ENCODE measurements at places on chromosomes 3 and 15.

DNA sequence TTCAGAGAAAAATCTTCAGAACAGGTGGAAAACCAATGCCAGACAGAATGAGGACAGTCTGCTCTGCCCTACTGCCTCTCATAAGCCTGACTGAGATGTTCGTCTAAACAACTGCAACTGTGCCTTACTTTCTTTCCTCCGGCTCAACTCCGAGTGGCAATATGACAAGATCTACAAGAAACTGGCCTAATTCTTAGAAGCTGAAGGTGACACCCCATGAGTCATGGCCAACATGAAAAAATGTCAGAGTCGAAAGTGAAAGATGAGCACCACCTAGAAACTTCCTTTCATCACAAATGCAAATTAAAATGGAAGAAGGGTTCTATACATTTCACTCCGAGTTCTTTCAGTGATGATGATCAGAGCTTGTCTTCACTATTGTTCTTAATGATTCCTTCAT lies 12.9 kb downstream of the PCYT1A start:
- ATAC-seq, result no peak

DNA sequence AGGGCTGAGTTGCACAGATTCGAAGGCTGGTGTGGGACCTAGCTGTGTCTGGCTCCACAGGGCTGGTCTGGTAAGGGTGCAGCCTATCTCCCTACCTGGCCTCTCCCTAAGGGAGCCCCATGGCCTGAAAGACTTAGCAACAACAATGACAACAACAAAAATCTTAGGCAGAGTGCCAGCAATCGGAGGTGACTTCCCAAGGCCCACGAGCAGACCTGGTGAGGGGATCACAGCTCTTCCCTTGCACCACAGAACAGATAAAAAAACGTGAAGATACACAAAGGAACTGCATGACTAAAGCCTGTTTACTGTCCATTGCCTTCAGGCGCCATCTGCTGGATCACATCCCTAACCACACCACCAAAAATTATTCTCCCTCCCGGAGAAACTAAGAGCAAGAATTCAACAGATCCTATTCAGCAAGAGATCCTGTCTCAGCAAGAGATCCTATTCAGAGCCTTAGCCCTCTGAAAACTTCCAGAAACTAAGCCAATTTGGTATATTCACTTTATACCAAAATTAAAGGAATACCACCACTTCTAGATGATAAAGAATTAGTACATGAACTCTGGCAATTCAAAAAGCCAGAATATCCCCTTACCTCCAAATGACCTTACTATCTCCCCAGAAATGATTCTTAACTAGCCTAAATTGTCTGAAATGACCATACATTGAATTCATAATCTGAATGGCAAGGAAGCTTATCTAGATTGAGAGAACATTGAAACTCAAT lies 24.1 kb upstream of the OR5K4 start:
- ATAC-seq, result peak; percentile 36

GRCh38 chr15:68666120-68666811 lies 87.5 kb downstream of the CORO2B start:
- no peak for ATAC-seq

GRCh38 chr3:117647435-117647834 lies 937.9 kb downstream of the TUSC7 start:
- ATAC-seq, result no peak

GRCh38 chr15:57708047-57708446 lies 1.5 kb downstream of the POLR2M start:
- ATAC-seq, result no peak

- no peak for ATAC-seq
These were observed 14.6 kb downstream of the MRPS25 start for GRCh38 chr3:15050405-15051092.

- ATAC-seq, result no peak
These were observed 26.9 kb upstream of the ATOSA start for GRCh38 chr15:52706091-52706490.

DNA sequence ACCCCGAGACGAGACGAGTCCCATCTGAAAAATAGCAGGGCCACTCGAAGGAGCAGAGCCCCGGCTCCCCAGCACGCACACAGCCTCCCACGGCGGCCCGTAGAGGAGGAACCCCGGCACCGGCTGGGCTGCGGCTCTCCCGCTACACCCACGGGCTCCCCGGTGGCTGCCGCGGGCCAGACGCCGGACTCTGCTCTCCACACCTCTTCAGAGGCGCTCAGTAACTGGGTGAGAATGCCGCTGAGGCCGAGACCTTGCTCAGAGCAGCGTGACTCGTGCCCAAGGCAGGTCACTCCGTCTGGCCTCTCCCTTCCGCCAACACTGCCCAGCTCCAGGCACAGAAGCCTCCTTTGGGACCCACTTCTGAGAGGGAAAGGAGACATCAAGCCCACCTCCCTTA lies 34.4 kb downstream of the TNK2 start:
- ATAC-seq, result no peak

- ATAC-seq, result no peak
These were observed 7.0 kb downstream of the ADIPOQ start for GRCh38 chr3:186849374-186849975.

GRCh38 chr3:40580494-40581091 lies 55.8 kb downstream of the ZNF621 start:
- peak; percentile 47 for ATAC-seq

- ATAC-seq, result no peak
These were observed 197.4 kb downstream of the ISL2 start for GRCh38 chr15:76533995-76534394.

- no peak for ATAC-seq
These were observed 34.5 kb downstream of the P3H2 start for GRCh38 chr3:190086191-190086590.

DNA sequence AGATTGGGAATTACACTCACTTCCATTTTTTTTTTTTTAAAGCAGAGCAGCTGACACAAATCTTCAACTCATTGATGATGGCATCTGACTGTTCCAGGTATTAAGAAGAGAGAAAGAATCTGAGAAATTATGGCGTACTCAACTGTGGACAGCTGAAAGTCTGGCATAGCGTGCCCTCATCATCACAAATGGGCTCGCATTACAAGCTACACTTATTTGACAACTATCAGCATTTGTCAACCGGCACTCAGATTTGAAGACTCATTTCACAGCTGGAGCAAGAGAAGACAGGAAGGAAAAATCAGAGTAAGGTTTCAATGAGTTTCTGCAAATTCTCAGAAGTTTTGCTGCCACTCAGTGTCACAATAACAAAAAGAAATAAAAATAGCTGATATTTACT lies 235.9 kb downstream of the ATP8B4 start:
- ATAC-seq, result no peak

DNA sequence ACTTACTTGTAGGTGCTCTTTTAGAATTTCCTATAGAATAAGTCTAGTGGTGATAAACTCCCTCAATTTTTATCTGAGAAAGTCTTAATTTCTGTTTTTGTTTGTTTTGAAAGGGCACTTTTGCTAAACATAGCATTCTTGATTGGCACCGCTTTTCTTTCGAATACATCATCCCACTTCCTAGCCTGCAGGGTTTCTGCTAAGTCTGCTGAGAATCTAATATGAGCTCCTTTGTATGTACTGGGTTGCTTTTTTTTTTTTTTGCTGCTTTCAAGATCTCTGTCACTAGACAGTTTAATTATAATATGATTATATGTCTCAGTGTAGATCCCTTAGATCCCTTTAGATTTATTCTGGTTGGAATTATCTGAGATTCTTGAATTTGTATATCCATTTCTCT lies 21.5 kb downstream of the PFN2 start:
- no peak for ATAC-seq

- no peak for ATAC-seq
These were observed 91.0 kb downstream of the CPN2 start for GRCh38 chr3:194259982-194260766.

GRCh38 chr3:40309925-40310695 lies 603 bp downstream of the EIF1B start:
- ATAC-seq, result peak; percentile 20

DNA sequence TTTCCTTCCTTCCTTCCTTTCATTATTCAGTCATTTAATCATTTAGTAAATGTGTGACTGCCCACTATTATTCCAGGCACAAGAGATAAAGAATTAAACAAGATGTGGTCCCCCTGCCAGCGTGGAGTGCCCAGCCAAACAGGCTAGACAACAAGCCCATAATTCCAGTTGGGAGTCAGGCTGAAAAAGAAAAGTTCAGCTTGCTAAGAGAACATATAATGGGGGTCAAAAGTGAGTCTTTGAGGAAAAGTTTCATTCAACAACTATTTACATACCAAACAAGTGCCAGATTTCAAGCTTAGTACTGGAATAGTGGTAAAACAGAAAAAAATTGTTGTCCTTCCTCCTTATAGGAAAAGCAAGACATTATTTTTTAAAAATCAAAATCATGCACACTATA lies 523.7 kb downstream of the TAFA4 start:
- ATAC-seq, result no peak

- no peak for ATAC-seq
These were observed 64.0 kb downstream of the GLB1 start for GRCh38 chr3:33032938-33033337.

- peak; percentile 7 for ATAC-seq
These were observed 45.2 kb upstream of the SEC61A1 start for GRCh38 chr3:128007033-128007424.

DNA sequence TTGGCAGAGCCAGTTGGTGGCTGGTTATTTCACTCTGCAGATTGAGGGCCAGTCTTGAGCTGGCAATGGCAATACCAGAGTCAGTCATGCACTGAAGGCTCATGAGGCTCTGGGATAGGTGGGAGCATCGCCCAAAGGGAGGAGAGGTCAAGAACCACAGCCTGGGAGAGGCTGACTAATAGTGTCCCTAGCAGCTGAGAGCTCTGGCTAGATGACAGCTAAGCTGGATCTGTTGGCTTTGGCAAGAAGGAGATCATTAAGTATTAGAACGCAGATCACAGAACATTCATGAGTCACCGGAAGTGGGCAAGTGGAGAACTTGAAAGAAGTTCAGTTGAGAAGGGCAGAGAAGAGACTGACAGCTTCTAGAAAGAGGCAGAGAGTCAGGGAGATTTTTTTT lies 521.1 kb downstream of the NR2F2 start:
- ATAC-seq, result no peak

DNA sequence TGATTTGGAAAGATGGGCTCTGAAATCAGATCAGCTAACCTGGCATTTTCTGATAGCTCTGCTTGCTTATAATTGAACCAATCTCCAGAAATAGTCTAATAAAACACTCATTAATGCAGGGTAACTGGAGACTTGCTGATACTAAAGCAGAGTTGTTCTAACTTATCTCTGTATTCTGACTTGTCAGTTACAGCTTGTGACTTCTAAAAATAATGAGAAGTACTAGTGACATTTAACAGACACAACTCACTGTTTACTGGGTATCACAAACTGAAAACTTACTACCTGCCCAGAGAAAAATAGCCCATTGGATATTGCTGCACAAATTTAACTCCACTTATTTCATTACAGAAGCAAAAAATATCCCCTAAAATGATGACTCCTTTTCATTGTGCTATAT lies 24.0 kb upstream of the TRPM7 start:
- no peak for ATAC-seq

- ATAC-seq, result no peak
These were observed 22.7 kb downstream of the HEG1 start for GRCh38 chr3:125033135-125033534.

GRCh38 chr15:53453253-53454105 lies 306.0 kb downstream of the WDR72 start:
- no peak for ATAC-seq

- no peak for ATAC-seq
These were observed 489 bp downstream of the GMPPB start for GRCh38 chr3:49723296-49723627.

DNA sequence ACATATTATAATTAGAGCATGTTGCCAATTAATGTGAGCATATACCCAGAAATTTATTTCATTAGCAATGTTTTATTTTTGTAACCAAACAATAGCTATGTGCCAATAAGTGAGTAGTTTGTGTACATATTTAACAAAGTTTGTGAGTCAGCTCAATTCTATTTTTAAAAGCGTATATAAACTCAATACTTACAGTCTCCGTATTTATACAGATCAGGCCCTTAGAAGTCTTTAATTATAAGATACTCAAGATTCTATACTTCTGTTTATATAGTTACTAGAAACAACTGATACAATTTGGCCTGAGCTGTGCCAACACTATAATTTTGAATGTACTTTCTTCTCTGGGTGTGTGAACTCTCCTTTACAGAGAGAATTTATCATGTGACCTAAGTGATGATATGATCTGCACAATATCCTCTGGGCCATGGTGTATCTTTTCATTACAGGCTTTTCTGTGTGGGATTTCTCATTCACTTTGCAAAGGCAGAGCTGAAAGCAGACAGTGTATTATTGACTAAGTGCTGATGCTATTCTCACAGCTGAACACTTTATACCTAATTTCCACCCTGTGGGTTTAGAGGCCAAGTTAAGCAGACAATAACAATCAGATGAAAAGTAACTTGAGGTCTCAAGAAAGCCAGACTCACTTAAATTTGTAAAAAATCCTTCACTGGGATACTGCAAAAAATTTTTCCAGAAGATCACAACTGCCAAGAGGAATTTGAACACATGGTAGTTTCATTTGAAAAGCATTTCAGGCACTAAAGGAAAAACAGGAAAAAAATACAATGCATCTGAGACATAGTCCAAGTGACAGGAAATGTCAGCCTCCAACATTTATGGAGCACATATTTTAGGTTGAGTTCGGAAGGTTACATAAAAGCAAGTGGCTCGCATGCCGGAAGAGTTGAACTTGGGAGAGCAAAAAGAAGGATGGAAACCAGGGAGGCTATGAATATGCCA lies 277.9 kb upstream of the SEMA6D start:
- ATAC-seq, result no peak

GRCh38 chr15:95883064-95883463 lies 447.4 kb upstream of the NR2F2 start:
- ATAC-seq, result no peak

- peak; percentile 60 for ATAC-seq
These were observed 29.6 kb downstream of the PSTPIP1 start for GRCh38 chr15:77024273-77025082.

DNA sequence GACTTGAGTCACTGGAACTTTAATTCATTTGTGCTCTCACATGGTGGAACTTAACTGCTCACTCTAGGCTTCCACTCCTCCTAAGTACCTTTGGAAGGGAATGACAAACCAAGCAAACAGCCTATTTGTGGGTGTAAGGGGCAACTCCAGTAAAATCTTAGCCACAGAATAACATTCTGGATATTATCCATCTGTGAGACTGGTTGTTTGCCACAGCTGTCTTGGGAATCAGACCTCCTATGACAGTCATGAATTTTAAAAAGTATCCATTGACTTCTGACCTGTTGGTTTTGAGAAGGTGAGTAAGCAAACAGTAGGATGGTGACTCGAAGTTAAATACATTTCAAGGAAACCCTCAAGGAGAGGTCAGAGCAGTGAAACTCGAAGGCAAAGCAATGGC lies 147.3 kb upstream of the CDIN1 start:
- ATAC-seq, result no peak

DNA sequence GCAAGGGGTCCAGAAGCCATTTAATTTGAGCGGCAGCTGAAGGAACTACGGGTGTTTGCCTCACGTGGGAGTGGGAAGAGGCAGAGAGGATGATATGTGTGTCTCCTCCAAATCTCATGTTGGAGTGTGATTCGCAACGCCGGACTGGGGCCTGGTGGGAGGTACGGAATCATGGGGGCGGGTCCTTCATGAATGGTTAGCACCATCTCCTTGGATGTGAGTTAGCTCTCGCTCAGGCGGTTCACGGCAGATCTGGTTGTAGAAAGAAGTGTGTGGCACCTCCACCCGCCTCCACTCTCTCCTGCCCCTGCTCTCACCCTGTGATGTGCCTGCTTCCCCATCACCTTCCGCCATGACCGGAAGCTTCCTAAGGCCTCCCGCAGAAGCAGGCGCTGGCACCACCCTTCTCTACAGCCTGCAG lies 25.4 kb downstream of the XXYLT1 start:
- no peak for ATAC-seq

Measured in gastroesophageal sphincter (tissue), 4 donors.